Prostate gland (tissue), 2 donors: ENCODE measurements at places on chromosomes 11 and 22. TPM values are rescaled to one million over a fixed set of nuclear protein-coding genes. Genes with fewer than 3 reads are reported as not detected.

Gene KREMEN1
- 49.0 TPM for total RNA-seq

Gene RAB39A
- total RNA-seq: 0.87 TPM

Gene DMC1
- 3.2 TPM for total RNA-seq

DNA sequence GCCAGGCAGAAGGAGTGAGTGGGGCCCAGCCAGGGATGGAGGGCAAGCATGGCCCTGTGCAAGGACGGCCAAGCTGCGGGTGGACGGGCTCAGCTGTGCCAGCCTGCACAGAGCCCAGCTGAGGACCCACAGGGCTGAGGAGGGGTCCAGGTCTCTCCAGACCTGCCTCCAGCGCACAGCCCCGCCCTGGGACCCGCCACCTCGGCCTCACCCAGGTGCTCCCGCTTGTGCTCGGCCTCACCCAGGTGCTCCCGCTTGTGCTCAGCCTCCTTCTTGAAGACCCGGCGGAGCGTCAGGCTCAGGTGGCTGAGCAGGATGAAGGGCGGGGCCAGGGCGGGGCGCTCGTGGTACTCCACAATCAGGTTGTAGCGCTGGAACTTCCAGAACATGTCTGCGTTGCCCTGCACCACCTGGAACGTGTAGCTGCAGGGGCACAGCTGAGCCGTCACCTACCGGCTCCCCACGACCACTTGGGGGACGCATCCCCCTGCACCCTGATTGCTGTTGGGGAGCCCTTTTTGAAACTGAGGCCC, 6.4 kb downstream of the TSSC4 start:
- peaks cover 4% of the 10 kb centered on the region for H3K36me3 ChIP-seq
- no peaks in the 10 kb centered on the region for H3K27me3 ChIP-seq
- no peak overlapping the region for H3K4me3 ChIP-seq
- DNase-seq: no peak
- H3K4me1 ChIP-seq: peaks cover under 1% of the 10 kb centered on the region
- H3K27ac ChIP-seq: no peak overlapping the region

DNA sequence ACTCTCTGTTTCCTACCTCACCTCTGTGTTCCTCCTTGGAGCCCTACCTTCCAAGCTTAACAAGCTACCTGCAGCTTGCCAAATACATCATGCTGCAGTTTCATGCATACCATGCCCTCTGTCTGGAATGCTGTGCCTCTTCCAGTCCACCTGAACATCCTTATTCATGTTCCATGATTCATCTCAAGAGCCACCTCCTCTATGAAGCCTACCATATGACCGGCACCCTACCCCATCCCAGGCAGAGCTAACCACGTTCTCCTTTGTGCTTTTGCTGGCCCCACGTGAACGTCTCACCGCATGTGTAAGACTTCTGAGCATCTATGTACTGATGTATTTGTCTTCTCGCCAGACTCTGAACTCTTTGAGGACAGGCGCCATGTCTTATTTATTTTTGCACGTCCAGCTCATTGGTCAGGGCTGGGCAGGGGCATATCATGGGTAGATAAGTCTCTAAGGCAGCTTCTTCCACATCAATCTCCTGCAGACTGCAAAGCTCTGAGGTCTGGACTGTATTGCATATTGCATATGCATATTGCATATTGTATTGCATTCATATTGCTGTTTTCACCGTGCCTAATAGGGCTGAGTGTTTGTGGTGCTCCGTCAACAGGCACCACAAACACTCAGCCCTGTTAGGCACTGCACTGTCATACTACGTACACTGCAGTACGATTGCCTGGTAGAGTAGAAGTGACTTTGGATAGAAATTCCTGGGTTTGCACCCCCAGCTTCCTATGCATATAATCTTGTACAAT, 31.0 kb downstream of the TST start:
- H3K27ac ChIP-seq: no peak overlapping the region
- H3K36me3 ChIP-seq: no peaks in the 10 kb centered on the region
- no peaks in the 10 kb centered on the region for H3K4me1 ChIP-seq
- H3K4me3 ChIP-seq: no peak overlapping the region

GRCh38 chr11:90997241-90997640, 774.4 kb upstream of the CHORDC1 start:
- no peak overlapping the region for H3K4me3 ChIP-seq
- no peak for DNase-seq
- no peak overlapping the region for H3K27ac ChIP-seq
- H3K4me1 ChIP-seq: no peaks in the 10 kb centered on the region
- H3K27me3 ChIP-seq: no peaks in the 10 kb centered on the region

GRCh38 chr11:65452806-65453490, 30.4 kb downstream of the NEAT1 start:
- H3K4me1 ChIP-seq: no peaks in the 10 kb centered on the region
- H3K27me3 ChIP-seq: no peaks in the 10 kb centered on the region
- H3K4me3 ChIP-seq: no peak overlapping the region
- no peak for DNase-seq
- no peaks in the 10 kb centered on the region for H3K36me3 ChIP-seq
